ENCODE measurements at places on chromosomes 16 and 17.

DNA sequence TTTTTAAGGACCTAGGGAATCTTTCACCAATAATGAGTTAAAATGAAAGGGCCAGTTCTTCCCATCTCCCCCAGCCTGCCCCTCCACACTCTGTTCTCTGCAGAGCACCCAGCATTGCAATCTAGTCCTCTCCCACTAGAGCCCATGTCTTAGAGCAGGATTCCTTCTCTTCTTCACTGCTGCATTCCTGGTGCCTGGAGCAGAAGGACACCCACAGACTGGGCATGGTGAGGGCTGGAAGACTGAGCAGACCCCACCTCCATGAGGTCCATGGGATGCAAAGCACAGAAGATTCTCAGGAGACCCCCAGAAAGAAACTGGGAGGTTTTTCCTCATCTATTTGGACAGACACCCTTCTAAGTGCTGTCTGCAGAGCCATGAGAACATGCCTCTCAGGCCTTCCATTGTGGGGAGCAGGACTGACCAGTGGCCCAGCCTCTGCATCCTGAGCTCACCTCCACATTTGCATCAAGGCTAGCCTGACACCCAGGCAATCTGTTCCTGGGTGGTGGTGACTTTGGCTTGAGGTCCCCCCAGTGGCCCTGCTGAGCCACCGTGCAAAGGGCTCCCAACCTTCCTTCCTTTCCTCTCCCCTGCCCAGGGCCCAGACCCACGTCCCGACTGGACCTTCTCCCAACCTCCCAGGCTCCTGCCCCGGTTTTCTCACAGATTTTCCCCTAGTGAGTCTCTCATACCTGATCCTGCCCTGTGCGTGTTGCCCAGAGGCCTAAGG is 74.2 kb upstream of the ZNF469 start:
- H3K27ac ChIP-seq, result no peak overlapping the region
- peaks cover 5% of the 10 kb centered on the region for H3K36me3 ChIP-seq

DNA sequence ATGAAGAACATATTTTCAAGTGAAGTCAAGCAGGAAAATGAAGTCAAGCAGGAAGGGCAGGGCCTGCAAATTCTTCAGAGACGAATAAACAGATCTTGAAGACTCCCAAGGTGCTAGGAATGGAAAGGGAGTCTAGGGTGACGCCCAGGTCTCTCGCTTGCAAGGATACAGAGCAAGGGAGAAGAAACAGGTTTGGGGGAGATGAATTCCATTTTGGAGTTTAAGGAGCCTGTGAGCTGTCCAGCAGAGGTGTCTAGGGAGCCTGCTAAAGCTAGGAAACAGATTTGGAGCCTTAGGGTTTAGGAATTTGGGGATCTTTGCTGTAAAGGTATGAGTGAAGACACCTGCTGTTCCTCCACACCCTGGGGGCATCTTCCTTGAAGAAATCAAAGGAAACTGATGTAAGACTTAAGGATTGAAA is 2.0 kb upstream of the UNKL start:
- no peak overlapping the region for H3K27ac ChIP-seq
- peaks cover 4% of the 10 kb centered on the region for H3K36me3 ChIP-seq
- no peak for DNase-seq
- peak overlapping the region; percentile 80 for H3K4me3 ChIP-seq
- no peaks in the 10 kb centered on the region for H3K27me3 ChIP-seq

DNA sequence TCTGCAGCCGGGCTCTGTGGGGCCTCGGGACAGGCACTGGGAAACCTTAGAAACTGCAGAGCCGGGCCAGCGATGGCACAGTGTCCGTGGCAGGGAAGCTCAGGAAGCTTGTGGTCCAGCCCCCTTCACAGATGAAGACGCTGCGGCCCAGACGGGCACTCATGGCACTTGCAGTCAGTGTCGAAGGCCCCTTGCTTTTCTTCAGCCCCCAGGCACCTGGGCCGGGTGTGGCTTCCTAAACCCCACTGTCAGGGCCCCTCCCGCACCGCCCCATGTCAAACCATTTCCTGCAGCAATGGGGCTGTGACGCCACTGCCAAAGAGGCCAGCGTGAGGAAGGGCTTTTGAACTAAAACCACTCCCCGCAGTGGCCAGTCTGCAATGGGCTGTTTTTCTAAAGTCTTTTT is 164.0 kb downstream of the LAT start:
- no peak overlapping the region for H3K27ac ChIP-seq
- no peak overlapping the region for H3K4me3 ChIP-seq
- peaks cover 20% of the 10 kb centered on the region for H3K4me1 ChIP-seq
- H3K36me3 ChIP-seq, result no peaks in the 10 kb centered on the region
- H3K27me3 ChIP-seq, result no peaks in the 10 kb centered on the region

GRCh38 chr16:65279576-65279975 is 157.7 kb upstream of the CDH11 start:
- H3K36me3 ChIP-seq, result no peaks in the 10 kb centered on the region
- H3K4me3 ChIP-seq, result no peak overlapping the region
- H3K4me1 ChIP-seq, result peaks cover 38% of the 10 kb centered on the region
- H3K27ac ChIP-seq, result no peak overlapping the region

DNA sequence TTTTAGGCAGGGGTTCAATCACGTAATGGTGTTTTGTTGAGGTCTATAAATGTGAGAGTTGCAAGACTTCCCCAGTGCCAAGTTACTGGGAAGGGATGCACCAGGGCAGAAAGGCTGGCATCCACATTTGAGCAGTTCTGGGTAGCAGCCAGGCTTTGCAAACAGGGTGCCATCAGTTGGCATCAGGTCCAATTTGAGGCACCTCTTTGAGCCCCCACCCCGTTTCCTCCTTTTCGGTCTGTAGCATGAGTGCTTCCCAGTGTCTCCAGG is 142.6 kb upstream of the CACNG5 start:
- H3K4me1 ChIP-seq, result peaks cover 48% of the 10 kb centered on the region
- DNase-seq, result no peak
- no peak overlapping the region for H3K4me3 ChIP-seq
- peaks cover 19% of the 10 kb centered on the region for H3K36me3 ChIP-seq

DNA sequence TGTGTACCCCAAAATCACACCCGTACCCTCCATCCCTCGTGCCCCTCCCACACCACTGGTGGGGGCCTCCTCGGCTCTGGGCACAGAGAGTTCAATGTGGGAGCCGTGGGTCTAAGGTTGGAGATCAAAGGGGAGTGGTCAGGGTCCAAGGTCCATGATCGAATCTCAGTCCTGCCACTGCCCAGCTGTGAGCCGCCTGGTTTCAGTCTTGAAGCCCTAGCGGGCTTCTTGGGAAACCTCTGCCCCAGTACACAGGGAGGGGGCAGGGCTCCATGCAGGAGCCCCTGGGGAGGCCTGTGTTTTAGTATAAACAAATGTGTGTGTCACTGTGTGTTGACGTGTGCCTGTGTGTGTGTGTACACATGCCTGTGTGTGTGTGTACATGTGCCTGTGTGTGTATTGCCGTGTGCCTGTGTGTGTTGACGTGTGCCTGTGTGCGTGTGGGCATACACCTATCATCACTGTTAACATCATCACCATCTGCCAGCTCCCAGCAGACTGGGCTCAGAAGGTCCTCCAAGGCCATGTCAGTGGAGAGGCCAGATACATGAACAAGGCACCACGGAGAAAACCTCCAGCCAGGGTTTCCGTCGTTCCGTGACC is 26.5 kb upstream of the ZNF469 start:
- no peak for DNase-seq
- no peaks in the 10 kb centered on the region for H3K27me3 ChIP-seq
- H3K4me1 ChIP-seq, result peaks cover 37% of the 10 kb centered on the region
- no peaks in the 10 kb centered on the region for H3K36me3 ChIP-seq
- no peak overlapping the region for H3K27ac ChIP-seq

- no peak overlapping the region for H3K4me3 ChIP-seq
- H3K4me1 ChIP-seq, result no peaks in the 10 kb centered on the region
- DNase-seq, result no peak
- no peak overlapping the region for H3K27ac ChIP-seq
These were observed 40.6 kb upstream of the XYLT1 start for GRCh38 chr16:17511340-17511739.

GRCh38 chr17:37829592-37830123 is 84.8 kb upstream of the HNF1B start:
- peaks cover 21% of the 10 kb centered on the region for H3K4me1 ChIP-seq
- no peaks in the 10 kb centered on the region for H3K36me3 ChIP-seq

DNA sequence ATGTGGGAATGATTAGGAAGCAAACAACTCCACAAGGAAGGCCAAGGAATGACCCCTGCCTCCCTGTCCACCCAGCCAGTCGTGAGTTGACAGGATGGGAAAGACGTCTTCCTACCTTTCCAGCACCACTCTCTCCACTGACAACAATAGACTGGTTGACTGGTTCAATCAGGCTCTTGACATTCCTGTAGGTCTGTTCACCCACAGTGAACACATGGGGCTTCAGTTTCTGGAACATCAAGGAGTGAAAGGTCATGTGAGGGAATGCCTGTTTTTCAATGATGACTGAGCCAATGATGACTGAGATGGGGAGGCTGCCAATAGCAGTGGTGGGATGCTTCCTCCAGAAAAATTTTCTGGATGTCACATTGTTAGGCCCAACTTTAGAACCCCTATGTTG is 9.6 kb downstream of the MYO19 start:
- no peaks in the 10 kb centered on the region for H3K4me1 ChIP-seq
- no peaks in the 10 kb centered on the region for H3K27me3 ChIP-seq
- no peak overlapping the region for H3K27ac ChIP-seq
- no peak for DNase-seq
- peaks cover 13% of the 10 kb centered on the region for H3K36me3 ChIP-seq
- H3K4me3 ChIP-seq, result no peak overlapping the region

DNA sequence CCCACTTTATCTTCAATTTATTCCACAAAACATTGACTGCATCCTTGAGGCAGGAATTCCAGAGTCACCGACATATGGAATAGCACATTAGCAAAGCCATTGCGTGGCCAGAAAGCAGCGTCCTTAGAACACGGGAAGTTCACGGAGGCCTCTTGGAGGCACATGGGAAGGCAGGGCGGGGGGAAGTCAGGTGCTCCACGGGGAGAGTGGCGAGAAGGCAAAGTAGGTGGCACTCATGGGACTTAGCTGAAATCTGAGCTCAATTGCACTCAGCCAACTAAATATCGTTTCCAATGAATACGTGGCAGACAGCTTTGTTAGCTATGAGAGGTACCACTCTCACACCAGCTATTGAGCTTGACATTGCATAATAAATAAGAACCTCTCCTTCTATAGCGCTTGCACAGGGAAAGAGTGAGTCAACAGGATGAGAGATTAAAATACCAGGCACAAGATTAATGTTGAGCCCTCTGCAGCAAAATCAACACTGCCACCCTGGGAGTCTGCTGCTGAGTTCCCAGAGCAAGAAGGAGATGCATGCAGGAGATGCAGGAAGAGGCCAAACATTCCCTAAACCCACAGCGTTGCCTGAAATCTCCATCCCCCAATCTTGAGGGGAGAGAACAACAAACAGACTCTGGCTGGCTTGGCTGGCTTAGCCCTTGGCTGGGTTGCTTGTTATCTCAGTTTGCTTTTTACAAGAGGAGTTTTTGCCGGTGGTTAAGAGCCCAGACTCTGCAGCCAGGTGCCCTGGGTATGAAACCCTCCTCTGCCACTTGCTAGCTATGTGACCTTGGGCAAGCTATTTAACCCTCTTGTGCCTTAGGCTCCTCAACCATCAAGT is 28.8 kb downstream of the ABCC12 start:
- peaks cover 18% of the 10 kb centered on the region for H3K4me1 ChIP-seq
- DNase-seq, result no peak
- H3K4me3 ChIP-seq, result no peak overlapping the region
- H3K27ac ChIP-seq, result no peak overlapping the region

DNA sequence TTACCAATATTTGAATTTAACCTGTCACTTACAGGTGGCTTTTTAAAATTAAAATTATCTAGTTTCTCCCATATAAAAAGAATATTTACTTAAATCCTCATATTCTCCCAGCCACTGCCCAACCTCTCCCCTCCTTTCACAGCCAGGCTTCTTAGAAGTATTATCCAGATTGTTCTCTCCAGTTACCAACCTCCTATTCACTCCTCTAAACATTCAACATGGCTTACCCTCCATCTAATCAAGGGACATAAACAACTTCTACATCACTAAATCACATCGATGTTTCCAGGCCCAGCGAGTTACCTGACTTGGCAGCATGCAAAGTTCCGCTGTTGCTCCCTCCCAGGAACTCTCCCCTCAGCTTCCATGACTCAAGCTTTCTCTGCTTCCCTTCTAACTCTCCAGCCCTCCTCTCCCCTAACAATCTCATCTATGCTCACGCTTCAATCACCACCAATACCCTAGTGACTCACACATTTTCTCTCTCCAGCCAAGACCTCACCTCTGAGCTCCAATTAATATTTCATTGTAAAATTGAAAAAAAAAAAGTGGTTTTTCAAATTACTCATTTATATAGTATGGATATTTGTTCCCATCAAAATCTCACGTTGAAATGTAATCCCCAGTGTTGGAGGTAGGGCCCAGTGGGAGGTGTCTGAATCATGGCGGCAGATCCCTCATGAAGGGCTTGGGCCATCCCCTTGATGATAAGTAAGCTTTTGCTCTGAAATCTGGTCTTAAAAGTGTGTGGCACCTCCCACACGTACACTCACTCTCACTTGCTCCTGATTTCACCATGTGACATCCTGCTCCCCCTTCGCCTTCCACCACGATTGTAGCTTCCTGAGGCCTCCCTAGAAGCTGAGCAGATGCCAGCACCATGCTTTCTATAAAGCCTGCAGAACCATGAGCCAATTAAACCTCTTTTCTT is 88.5 kb downstream of the HELZ start:
- no peaks in the 10 kb centered on the region for H3K4me1 ChIP-seq
- no peaks in the 10 kb centered on the region for H3K27me3 ChIP-seq
- H3K27ac ChIP-seq, result no peak overlapping the region
- no peak for DNase-seq
- no peak overlapping the region for H3K4me3 ChIP-seq

- no peak overlapping the region for H3K27ac ChIP-seq
- no peak for DNase-seq
- H3K27me3 ChIP-seq, result no peaks in the 10 kb centered on the region
These were observed 4.0 kb downstream of the CRYBA1 start for GRCh38 chr17:29250666-29251065.

- no peak overlapping the region for H3K27ac ChIP-seq
- DNase-seq, result peak; percentile 29
- H3K27me3 ChIP-seq, result no peaks in the 10 kb centered on the region
- peaks cover 7% of the 10 kb centered on the region for H3K36me3 ChIP-seq
- H3K4me1 ChIP-seq, result peaks cover 11% of the 10 kb centered on the region
- H3K4me3 ChIP-seq, result no peak overlapping the region
These were observed 15.2 kb downstream of the MED24 start for GRCh38 chr17:40038882-40039513.

GRCh38 chr17:42189651-42189965 is 4.4 kb upstream of the HCRT start:
- peaks cover 18% of the 10 kb centered on the region for H3K27me3 ChIP-seq
- H3K4me3 ChIP-seq, result no peak overlapping the region
- DNase-seq, result no peak
- H3K27ac ChIP-seq, result no peak overlapping the region

GRCh38 chr16:2429771-2430663 is 770 bp downstream of the CCNF start:
- H3K27ac ChIP-seq, result peak overlapping the region; percentile 22
- peaks cover 27% of the 10 kb centered on the region for H3K4me1 ChIP-seq
- H3K4me3 ChIP-seq, result peak overlapping the region; percentile 93
- DNase-seq, result no peak
- peaks cover 3% of the 10 kb centered on the region for H3K36me3 ChIP-seq
